GM10248 (cell line): ENCODE measurements at places on chromosomes 13 and 19.

DNA sequence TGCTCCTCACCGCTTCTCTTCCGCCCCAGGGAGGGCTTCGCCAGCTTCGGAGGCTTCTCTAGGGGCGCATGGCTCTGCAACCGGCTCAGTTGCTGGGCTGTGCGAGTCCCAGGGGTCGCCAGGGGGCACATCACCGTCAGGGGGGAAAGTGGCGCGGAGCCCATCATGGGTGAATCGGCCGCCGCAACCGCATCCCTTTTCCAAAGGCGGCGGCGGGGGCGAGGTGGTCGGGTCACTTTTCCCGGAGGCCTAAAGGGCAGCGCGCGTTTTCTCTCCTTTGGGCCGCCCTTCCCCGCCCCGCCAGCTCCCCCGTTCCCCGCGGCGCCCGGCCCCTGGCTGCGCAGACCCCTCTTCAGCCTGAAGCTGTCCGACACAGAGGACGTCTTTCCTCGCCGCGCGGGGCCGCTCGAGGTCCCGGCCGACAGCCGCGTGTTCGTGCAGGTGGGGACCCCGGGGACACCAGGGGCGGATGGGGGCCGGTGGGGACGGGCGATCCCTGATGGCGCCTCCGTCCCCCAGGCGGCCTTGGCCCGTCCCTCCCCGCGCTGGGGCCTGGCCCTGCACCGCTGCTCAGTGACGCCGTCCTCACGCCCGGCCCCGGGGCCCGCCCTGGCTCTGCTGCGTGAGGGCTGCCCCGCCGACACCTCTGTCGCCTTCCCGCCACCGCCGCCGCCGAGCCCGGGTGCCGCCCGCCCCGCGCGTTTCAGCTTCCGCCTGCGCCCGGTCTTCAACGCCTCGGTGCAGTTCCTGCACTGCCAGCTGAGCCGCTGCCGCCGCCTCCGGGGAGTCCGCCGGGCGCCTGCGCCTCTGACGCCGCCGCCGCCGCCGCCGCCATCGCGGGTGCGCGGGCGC, 1.7 kb downstream of the TGFBR3L start:
- DNase-seq: no peak

- no peak for DNase-seq
These were observed 86.3 kb downstream of the PCCA start for GRCh38 chr13:100175078-100175802.

DNA sequence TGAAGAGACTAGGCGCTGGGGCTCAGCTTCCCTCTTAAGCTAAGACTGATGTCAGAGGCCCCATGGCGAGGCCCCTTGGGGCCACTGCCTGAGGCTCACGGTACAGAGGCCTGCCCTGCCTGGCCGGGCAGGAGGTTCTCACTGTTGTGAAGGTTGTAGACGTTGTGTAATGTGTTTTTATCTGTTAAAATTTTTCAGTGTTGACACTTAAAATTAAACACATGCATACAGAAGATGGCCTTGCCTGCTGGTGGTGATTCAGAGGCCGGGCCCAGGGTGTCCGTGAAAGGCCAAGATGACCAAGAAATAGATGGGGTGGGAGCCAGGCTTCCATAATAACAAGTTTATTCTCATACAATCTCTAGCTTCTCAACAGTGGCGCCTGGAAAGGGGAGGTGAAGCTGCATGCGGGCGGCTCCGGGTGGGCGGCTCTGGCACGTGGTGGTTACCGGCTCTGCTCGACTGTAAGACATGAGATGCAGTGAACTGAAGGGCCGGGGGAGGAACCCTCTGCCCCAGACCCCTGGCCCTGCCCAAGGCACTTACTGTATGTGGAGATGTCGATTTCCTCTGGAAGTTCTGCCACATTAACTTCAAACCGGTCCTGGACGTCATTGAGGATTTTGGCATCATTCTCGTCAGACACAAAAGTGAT, 10.5 kb downstream of the DDX39A start:
- DNase-seq: no peak

- DNase-seq: no peak
These were observed 736.9 kb upstream of the PCDH9 start for GRCh38 chr13:67967031-67967430.

DNA sequence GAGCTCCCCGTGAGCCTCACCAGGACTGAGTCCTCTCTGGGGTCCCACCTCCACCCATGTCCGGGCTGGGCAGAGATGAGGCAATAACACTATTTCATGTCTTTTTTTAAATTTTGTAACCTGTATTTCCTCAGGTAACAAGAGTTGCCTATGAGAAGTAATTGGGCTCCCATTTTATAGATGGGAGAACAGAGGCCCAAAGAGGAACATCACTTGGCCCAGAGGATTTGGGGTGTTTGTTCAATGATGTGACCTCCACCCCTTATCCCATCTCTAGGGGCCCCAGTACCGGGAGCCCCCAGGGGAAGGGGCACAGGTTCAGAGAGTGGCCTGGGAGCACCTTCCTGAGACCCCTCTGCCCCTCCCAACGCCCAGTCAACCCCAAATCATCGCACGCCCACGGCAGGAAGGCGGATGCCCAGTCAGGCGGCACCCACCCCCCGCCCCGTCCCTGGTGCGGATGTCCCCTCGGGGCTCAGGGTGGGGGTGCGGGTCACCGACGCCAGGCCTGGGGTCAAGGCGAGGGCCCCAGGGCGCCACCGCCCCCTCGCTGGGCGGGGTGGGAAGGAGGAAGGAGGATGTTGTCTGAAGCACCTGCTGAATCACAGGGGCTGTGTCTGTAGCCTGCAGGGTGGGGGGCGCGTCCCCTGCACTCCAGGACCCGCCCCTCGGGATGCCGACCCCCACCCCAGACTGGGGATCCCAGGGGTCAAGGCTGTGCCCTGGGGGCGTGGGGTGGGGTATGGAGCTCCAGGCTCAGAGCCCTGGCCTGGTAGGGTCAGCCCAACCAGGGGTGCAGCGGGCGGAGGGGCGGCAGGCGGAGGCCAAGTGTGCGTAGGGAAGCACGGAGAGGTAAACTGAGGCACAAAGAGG, 9.0 kb upstream of the CIRBP start:
- no peak for DNase-seq

GRCh38 chr19:33686262-33686661, 64.5 kb downstream of the CHST8 start:
- no peak for DNase-seq

DNA sequence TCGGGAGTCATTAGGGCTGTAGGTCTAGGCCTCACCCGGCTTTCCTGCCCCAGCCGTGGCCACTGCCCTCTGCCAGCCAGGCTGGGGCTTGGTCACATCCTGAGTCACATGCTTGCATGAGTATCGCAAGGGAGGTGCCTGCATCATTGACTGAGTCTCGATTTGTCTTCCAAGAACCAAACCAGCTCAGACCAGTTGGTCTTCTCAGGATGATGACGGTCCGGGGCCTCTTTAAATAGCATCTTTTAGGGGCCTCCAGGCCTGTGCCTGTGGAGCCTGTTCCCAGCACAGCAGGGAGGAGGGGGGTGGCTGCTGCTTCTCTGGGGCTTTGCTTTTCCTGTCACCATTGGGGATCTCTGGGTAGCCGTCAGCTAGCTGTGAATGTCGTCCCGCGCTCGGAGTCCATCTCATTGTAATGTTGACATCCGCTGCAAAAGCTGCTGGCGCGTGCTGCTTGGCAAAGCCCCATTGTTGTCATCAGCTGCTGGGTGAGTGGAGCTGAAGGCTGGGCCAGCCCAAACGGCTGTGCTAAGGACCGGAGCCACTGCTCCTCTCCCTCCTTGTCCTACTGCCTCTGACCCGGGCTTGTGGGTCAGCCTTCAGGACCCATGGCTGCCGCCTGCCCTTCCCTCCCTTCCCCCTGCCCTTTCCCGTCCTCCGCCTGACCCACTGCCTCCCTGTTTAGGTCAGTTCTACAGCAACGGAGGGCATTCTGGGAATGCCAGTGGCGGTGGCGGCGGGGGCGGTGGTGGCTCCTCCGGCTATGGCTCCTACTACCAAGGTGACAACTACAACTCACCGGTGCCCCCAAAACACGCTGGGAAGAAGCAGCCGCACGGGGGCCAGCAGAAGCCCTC, 14.3 kb upstream of the QTRT1 start:
- DNase-seq: no peak

GRCh38 chr19:37966662-37967231, 59.7 kb downstream of the SIPA1L3 start:
- DNase-seq: no peak

DNA sequence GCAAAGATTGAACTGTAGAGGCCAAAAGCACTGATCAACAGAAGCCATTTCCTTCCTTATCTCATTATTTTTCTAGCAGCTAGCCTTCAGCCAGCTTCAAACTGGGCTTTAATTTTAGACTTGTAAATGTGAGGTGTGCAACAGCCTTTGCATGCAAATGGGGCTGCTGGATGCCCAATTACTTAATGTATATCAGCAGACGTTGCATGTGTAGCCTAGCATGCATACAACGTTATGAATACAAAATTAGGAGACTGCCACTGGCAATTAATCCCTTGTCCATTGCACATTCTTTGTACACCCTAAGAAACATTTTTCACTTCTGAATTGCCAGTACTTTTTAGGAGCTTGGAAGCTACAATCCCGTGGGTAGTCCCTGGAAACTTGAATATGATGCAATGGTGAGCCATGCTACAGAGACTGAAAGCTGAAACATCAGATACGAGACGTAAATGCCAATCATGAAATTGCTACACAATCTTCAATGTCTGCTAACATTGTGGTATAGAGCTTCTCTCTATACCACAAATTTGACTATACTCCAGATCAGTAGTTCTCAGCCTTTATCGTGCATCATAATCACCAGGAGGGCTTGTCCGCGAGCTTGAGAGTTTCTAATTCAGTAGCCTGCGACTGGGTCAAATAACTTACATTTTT, 20.2 kb downstream of the EPSTI1 start:
- DNase-seq: no peak

DNA sequence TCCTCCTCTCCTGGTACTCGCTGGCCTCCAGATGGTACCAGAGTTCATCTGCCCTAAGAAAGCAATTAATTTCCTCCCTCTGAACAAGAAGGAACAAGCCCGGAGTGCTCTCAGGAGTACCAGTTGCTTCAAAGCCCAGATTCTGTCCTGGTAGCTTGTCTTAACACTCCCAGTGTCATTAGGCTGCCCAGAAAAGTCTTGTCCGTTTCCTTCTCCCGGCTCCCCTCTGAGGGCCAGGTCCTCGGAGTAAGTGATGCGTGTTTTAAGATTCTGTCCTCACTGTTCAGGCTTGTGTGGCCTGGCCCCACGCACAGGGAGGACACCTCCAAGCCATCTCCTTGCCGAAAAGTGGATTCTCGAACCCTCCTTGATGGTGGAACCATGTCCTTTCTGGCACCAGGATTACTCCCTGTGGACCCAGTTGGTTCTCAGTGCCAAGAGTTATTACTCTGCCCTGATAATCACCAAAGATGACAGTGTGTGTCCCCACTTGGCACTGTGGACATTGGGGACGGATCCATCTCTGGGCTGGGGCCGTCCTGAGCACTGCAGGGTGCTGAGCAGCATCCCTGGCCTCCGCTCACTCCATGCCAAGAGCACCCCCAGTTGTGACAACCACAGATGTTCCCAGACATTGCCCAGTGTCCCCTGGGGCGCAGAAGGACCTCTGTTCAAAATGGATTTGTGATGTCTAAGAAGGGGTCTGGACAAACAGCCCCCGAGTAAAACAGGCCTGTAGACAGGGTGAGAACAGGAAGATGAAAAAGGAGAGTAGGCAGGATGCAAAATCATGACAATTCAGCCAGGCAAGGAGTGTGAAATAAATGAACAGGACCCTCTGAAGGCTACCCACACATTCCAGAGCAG, 52.4 kb downstream of the RFX2 start:
- no peak for DNase-seq

DNA sequence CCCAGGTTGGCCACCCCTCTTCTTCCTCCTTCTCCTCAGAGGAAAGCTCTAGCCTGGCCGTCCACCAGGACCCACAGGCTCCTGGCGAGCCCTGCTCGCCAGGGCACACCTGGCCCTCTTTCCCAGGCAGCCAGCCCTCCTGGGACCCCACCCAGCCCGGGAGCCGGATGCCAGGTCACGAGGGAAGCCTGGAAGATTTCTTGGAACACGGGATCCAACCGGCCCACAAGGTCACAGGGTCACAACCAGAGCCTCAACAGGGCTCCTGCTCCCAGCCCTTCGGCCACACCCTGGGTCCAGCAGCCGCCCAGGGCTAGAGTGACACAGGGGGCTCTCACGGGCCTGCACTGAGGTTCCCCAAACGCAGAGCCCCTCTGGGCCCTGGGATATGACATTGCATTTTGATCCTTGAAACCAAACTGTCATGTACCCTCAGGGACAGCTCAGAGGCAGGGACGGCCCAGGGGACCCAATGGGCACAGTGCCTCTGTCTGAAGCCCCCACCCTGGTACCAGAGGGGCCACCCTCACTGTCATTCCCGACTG, 5.5 kb downstream of the MKNK2 start:
- DNase-seq: no peak

GRCh38 chr13:110305001-110305400, 2.0 kb downstream of the COL4A1 start:
- DNase-seq: no peak

GRCh38 chr13:23480324-23480723, 46.8 kb upstream of the SACS start:
- no peak for DNase-seq

- no peak for DNase-seq
These were observed 17.1 kb downstream of the MIER2 start for GRCh38 chr19:327291-328024.

- no peak for DNase-seq
These were observed 5.5 kb downstream of the KATNAL1 start for GRCh38 chr13:30301827-30302226.

DNA sequence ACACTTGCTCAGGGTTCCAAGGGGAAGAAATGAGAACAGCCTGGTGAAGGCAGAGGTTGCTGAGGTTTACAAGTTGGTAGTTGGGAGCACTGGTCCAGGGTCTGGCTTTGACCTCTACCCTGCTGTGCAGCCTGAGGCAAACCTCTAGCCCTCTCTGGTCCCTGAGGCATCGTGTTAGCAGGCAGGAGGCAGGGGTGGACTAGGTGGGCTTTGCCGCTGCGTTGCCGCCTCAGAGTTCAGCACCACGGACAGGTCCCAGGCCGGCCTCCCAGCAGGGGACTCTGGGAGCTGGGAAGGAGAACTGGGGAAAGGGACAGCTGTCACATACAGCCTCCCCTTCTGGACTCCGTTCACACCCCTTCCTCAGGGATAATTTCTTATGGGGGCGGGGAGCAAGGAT, 3.1 kb downstream of the NCAN start:
- no peak for DNase-seq

DNA sequence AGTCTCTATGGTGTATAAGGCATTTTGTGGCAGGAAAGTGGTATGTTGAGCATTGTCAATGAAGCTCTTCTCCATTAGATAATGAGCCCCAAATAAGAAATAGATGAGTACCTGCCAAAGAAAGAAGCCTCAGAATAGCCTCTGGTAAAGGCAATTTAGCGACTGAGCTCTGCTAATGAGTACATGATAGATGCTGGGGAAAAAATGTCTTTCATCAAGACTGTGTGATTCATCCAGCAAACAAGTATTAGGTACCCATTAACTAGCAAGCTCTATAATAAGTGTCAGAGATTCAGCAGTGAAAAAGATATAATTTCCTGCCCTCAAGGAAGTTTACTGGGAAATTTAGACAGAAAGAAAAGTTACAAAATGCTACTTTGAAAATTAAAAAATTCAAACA, 294.6 kb downstream of the ITGBL1 start:
- DNase-seq: no peak

- no peak for DNase-seq
These were observed 1731.0 kb downstream of the SLITRK5 start for GRCh38 chr13:89402211-89402610.
